Activated gamma-delta T cell treated with Interleukin-2 at 50 U/mL for 16 hours (primary cell): ENCODE measurements at places on chromosomes 13 and 19.

- DNase-seq = no peak
Measured at GRCh38 chr13:113161433-113161832, 3.0 kb downstream of the PROZ start.

DNA sequence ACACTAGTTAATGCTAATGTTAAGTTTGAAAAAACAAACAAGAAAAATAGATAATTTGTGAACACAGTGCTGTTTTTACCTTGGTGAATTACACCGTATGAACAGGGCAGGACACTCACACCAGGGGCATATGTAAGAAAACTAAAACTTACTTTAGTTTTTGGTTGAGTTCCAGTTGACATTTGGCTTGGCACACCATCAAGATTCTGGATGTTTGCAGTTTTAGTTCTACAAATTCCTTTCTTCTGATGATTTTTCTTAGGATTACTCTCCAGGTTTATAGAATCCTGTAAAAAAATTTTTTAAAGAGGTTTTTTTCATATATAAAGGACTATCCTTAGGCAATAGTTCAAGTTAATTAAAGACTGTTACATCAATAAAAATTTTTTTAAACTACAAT lies 238.5 kb upstream of the STARD13 start:
- no peak for DNase-seq

DNA sequence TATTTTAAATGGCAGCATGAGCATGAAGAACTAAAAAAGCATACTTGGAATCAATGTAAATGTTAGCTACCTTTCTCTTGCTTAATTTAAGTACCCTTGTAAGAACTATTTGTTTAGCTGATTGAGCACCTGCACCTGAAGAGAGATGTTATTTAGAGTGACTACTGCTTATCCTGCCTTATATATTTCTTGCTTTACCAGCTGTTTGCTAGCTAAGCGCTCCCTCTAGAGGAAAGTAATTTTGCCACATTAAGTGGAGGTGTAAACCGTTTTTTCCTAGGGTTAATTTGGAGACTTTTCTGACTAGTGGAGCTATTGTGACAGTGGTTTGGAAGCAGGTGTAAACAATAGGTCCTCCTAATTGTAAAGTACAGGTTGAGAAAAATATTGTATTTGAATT lies 19.4 kb upstream of the PSG2 start:
- DNase-seq = no peak

DNA sequence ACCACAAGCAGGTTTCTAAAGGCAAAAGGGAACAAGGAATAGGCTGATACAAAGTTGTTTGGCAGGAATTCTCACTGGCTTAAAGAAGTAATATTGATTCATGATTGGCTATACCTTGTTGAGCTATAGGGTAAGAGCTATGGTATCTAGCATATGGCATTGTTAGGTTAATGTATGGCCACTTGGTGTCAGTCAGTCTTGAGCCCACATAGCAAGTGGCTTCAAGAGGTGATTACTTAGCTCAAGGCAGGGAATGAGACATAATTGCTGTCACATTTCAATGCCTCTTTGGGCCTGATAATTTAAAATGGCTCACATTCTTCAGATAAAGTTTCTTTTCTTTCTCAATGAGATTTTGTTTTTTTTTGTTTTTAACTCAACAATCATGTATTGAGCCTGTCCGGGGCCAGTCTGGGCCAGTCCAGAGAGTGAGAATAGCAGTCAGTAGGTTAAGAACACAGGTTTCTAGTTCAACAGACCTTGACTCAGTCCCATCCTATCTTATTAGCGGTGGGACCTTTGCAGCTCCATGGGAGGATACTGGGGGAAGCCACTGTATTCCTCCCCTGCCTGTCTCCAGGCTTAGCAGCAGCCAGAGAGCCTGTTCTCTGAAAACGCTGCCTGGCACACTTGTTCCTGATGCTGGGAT lies 45.8 kb upstream of the RCBTB2 start:
- no peak for DNase-seq

- DNase-seq = no peak
Measured at GRCh38 chr19:14346279-14346678, 35.0 kb upstream of the ADGRE5 start.

GRCh38 chr13:59452189-59452890 lies 711.4 kb downstream of the DIAPH3 start:
- no peak for DNase-seq
